ENCODE measurements at places on chromosomes 7 and 10. TPM values are rescaled to one million over a fixed set of nuclear protein-coding genes. Genes with fewer than 3 reads are reported as not detected.

The NEBL gene
- total RNA-seq, result not detected

The SPDYE5 gene
- total RNA-seq, result not detected

DNA sequence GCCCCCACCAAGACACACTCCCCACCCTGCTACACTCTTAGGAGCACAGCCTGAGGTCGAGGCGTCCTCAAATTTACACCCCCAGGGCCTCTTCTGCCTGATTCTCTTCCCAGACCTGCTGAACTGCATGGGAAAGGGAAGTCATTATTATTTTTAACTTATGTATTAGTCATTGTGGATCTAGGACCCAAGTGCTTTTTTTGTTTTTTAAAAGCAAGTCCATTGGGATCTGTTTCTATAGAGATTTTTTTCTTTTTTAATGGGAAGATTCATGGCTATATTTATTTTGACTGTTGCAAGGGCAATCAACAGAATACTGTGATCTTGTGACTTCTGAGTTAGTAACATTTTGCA lies 203.8 kb downstream of the ZMYND11 start:
- no peak for DNase-seq
- no peak overlapping the region for H3K27ac ChIP-seq
- peaks cover 7% of the 10 kb centered on the region for H3K4me1 ChIP-seq
- peaks cover 3% of the 10 kb centered on the region for H3K36me3 ChIP-seq
- H3K4me3 ChIP-seq, result no peak overlapping the region

DNA sequence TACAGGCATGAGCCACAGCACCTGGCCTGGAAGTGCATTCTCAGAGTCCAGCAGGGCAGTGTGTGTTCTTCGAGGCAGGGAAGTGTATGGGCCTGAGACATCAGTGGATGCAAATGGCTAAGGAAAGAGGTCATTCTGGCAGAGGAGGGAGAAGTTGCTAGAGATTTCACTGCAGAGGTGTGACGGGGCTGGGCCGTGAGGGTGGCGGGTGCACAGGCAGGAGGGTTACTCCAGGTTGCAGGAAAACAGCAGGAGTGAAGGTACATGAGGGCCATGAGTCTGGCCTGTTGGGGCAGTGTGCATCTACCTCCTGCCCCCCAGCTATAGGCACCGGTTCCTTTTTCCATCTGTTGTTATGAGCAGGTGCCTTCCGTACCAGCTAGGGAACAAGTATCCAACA lies 29.3 kb downstream of the COL26A1 start:
- peaks cover 12% of the 10 kb centered on the region for H3K27me3 ChIP-seq
- no peaks in the 10 kb centered on the region for H3K36me3 ChIP-seq
- H3K4me3 ChIP-seq, result no peak overlapping the region
- DNase-seq, result no peak
- H3K27ac ChIP-seq, result peak overlapping the region; percentile 75
- H3K4me1 ChIP-seq, result peaks cover 22% of the 10 kb centered on the region

- no peaks in the 10 kb centered on the region for H3K4me1 ChIP-seq
- no peak for DNase-seq
- no peaks in the 10 kb centered on the region for H3K27me3 ChIP-seq
- H3K36me3 ChIP-seq, result no peaks in the 10 kb centered on the region
Observed at GRCh38 chr10:99791831-99792230, 9.4 kb downstream of the ABCC2 start.

Data from activated CD4-positive, alpha-beta T cell treated with anti-CD3 and anti-CD28 coated beads, Interleukin-2, amount 10 ng/mL, durations not matched to agents 7 days and 5 days (primary cell).